NCI-H510A (cell line): ENCODE measurements at places on chromosomes 11 and 22.
A peak's percentile ranks its signal among the peaks of the same experiment; 100 is the strongest.

GRCh38 chr11:108511851-108512474 is 13.8 kb upstream of the POGLUT3 start:
- DNase-seq: no peak

DNA sequence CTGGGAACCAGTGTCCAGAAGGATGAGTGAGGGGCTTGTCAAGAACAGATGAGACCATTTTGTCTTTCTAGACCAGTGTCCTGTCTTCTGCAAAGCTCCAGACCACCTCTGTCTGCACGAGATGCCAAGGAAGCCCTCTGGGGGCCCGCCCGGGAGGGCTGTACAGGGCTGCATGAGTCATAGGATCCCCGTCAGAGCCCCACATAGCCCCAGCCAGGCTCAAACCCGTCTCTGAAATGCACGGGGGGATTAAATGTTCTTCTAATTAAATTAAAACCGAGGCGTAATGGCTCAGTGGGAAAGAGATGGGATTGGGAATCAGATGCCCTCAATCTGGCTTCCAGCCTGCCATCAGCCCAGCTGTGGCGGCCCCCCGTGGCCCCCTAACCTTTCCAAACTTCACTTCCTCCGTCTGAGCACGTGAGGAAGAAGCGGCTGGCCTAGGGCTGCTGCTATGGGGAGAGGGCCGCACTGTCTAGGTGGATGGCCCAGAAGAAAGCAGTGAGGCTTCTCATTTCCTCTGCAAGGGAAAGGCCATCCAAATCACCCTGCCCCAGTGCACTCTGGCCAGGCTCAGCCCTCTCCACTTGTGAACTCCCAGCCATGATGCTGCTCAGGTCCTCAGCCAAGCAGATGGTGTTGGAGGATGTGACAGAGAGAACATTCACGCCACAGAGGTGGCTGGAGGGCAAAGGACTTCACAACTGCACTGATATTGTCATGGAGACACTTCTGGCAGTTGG is 32.8 kb downstream of the KCNQ1OT1 start:
- no peak for DNase-seq

DNA sequence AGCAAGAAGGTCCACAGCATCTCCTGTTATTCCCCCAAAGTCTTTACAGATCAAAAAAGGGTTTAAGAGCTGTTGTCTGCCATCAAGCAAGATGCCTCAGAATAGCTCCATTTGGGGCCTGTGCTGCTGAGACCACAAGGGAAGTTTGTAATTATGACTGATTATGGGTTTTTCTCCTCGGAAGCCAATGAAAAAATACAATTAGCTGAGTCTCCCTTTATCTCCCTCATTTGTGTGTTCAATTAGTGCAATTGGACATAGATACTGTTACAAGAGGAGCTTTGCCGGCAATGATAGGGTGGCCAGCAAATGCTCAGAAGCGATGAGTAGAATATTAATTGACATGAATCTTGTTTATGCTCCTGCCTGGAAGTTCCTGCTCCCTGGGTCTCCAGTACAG is 83.7 kb downstream of the COMMD9 start:
- DNase-seq: no peak

- no peak for DNase-seq
Measured at GRCh38 chr11:46471943-46472661, 80.5 kb upstream of the CHRM4 start.

DNA sequence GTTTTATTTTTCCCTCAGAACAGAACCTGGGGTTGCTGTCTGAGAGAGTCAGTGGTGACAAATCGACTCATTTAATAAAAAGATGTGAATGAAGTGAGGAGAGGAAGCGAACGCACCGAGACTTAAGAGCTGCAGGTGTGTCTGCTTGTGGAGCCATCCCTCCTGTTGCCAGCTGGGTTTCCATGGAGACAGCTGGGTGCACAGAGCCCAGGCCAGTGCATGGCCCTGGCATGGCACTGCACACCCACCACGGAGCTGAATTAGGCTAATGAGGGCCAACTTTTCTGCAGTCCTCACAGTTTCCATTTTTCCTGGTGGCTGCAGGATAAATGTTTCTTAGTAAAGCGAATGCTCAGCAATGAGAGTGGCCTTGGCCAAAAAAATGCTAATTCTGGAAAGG is 750.2 kb downstream of the OPCML start:
- peak; percentile 58 for DNase-seq

GRCh38 chr11:127627629-127628457 is 627.3 kb upstream of the KIRREL3 start:
- DNase-seq: peak; percentile 73

DNA sequence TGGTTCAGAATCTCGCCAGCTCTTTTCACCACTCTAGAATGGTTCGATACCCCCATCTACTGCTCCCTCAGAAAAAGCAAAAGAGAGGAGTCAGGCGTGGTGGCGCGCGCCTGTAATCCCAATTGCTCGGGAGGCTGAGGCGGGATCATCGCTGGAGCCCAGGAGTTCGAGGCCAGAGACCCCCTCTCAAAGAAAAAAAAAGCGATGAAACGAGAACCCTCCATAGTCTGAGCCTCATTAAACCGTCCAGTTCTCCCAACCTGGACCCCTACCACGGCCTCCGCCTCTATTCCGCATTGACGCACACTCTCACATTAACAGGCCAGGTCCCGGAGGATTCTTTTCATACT is 439 bp downstream of the SPA17 start:
- no peak for DNase-seq

- no peak for DNase-seq
Measured at GRCh38 chr11:134372536-134372935, 39.5 kb downstream of the B3GAT1 start.

DNA sequence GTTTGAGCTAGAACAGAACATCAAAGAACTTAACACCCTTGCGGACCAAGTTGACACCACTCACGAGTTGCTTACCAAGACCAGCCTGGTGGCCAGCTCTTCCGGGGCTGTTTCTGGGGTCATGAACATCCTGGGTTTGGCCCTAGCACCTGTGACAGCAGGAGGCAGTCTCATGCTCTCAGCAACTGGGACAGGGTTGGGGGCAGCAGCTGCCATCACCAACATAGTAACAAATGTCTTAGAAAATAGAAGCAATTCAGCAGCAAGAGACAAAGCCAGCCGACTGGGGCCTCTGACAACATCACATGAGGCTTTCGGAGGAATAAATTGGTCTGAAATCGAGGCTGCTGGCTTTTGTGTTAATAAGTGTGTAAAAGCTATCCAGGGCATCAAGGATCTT is 8.7 kb downstream of the APOL5 start:
- DNase-seq: no peak

- no peak for DNase-seq
Measured at GRCh38 chr11:13183094-13183825, 94.3 kb upstream of the BMAL1 start.

- no peak for DNase-seq
Measured at GRCh38 chr11:44380009-44380313, 70.0 kb upstream of the ALX4 start.

GRCh38 chr11:14835496-14836492 is 56.2 kb downstream of the CYP2R1 start:
- no peak for DNase-seq

- no peak for DNase-seq
Measured at GRCh38 chr11:72762641-72763304, 10.6 kb upstream of the ARAP1 start.

- DNase-seq: no peak
Measured at GRCh38 chr22:38196791-38197419, 4.9 kb upstream of the MAFF start.

DNA sequence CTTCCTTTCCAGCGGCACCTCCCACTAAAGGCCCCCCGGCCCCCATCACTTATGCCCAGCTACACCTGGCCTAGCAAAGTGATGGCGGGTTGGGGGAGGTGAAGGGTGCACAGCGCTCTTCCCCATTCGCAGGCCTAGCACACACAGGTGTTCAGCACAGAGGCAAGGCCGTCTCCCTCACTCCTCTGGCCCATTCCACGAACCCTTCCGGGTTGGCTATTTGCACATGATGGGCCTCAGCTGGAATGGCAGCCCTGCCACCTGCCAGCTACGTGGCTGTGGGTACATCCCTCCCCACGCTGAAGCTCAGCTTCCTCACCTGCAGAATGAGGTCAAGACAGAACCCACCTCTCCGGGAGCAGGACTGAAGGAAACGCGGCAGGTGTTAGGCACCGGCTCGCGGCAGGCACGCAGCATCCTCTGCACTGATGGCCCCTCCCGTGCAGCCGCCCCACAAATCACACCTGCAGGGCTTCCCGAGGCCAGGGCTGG is 4.8 kb downstream of the KIAA0930 start:
- no peak for DNase-seq

DNA sequence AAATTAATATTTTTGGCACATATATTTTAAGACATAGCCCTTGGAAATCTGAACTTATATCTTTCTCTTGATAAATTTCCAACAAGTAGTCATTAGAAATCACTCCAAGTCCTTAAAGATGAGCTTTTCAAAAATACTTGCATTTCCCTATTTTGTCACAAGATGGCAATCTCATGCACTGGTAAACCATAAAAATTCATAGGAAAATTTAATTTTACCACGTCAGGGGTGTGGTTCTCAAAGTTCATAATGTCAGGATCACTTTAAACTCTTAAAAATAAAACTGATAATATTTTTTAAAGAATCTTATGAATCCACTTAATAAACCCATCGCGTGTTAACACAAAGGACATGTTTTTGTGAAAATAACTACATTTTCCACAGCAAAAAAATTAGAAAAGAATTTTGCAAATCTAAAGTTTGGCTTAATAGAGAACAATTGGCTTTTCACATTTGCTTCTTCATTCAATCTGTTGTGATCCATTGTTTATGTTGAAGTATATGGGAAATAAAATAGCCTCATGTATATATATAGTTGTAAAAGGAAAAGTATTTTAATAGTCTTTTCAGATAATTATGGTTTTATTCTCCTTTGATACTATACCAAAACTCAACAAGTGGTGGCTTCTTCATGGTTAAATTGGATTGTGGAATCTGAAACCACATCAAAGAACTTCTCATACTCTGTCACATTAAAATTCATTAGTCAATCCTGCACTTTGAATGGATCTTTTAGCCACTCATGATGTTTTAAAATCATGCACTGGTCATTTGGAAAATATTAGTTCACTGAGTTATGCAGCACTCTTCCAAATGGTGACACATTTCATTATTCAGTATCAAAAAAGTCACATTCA is 169.1 kb downstream of the CADM1 start:
- no peak for DNase-seq

DNA sequence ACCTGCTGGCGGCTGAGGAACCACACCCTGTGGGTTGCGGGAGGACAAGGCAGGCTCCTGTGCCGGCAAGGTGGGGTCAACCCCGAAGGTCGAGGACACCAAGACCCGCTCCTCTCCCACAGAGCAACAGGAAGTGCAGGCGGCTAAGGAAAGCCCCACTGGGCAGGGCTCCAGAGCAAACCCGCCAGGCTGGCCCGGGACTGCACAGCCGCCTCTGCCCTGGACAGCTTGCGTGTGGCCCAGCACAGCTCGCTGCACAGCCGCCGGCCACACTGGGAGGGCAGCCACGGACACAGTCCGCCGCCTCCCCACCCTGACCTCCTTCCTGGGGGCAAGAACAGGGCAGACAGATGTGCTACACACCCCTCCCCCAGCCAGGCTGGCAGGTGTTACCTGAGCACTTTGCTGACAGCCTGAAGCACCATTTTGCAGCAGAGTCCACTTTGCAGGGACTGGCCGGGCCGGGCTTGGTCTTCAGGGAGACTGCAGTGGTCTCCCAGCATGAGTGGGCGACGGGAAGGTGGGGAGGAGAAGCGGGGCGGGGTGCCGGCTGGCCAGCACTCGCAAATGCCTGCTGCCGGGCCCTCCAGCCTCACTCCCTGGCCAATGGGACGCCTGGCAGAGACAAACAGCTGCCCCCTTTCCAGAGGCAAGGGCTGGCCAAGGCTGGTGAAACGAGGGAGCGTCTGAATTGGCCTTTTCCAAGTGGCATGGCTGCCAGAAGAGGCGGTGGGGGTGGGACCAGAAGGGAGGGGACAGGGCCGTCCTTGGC is at the start of gene MOB2:
Gene MOB2 (minus strand): TSS at position 726 of the 772 bp plus-strand sequence. CDS start 223 bp downstream, at position 503.
- no peak for DNase-seq

DNA sequence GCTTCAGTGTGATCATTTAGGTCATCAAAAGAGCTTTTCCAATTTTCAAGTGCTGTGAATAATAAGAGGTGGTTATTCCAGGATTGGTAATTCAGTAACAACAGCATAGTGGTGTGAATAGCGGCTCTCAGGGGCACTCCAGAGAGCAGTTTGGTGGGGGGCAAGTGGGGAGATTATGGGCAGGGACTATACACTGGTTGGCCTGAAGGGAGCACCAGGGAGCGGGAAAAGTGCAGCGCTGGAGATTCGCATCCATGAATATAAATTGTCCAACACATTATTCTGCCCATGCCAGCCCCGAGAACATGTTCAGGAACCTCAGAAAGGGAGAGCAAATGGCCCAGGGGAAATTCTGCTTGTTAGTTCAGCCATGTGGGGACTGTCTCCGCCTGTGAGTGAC is 37.9 kb downstream of the OR6Q1 start:
- no peak for DNase-seq

DNA sequence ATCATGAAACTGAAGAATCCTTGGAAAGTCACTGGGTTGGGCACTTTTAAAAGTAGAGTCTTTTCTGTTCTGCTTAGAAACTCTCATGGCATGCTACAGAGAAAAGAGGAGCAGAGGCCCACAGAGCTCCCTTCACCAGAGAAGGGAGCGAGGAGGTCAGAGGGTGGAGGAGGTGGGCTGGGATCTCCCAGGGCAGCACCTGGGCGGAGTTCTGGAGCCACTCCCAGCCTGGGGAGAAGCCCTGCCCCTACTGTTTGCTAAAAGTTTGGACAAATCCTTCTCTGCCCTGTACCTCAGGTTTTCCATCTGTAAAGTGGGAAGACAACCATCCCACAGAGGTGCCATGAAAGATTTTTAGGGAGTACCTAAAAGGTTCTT is 299.1 kb downstream of the KIRREL3 start:
- no peak for DNase-seq

GRCh38 chr22:43337385-43337784 is 5.8 kb downstream of the SCUBE1 start:
- no peak for DNase-seq

DNA sequence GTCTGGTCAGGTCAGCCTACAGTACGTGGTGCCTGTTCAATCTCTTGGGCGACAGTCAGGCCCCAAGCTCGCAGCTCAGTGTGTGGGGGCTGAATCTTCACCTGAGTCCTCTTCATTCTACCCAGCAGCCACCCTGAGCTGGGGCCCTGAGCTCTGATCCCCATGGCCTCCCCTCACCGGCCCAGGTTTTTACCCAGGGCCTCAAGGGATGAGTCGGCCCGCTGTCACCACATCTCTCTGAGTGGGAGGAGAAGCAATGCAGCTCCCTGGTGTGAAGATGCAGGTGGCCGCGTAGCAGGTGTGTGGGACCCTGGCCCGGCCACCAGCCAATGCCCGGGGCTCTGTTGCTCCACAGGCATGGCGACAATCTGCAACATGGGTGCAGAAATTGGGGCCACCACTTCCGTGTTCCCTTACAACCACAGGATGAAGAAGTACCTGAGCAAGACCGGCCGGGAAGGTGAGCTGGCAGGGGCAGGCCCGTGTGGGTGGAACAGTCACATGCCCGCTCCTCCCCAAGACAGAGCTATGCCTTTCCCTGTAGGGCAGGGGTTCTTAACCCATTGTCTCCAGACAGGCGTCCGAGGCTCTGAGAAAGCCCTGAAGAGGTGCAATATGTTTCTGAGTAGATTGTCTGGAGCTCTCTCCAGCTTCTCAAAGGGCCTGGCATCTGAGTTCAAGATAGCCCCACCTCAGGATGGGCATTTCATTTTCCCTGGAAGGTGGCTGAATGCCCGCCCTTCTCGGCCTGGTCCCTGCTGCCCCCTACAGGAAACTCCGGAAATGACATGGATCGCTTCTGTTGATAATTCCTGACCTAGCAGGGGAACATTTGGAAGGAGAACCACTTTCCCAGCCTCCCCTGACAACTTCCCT is 26.9 kb downstream of the POLR3H start:
- DNase-seq: peak; percentile 28
